NCI-H1092 (cell line): ENCODE measurements at places on chromosomes 6 and 20.

DNA sequence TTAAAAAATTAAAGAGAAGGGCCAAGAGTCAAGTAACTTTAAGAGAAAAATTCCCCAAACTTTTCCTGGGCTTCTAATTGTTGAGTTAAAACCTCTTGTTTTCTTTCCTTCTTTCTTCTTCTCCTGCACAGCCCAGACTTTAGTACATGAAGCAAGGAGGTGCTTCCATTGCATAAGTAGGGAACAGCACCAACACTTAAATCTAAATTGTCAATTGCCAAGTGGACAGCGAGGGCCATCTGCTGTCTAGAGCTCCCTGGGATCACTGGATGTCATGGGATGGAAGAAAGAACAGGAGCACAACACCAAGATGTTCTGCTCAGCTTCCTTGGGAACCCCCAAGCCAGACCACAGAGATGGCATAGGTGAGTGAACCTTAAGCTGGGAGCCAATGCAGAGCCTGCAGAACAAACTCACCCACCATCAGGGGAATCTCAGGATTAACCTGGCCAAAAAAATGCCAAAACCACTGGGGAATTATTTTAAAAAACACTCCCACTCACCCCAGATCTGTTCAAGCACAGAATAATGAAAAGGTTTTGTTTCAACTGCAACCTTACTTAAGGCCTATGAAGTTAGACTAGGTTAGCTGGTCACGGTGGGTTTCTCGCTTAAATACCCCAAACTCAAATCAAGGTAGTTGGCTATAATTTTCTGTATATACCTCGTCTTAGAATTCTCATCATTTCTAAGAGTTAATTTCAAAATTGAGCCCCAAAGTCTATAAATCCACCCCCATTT is 67.8 kb downstream of the TNFRSF21 start:
- no peak for DNase-seq

DNA sequence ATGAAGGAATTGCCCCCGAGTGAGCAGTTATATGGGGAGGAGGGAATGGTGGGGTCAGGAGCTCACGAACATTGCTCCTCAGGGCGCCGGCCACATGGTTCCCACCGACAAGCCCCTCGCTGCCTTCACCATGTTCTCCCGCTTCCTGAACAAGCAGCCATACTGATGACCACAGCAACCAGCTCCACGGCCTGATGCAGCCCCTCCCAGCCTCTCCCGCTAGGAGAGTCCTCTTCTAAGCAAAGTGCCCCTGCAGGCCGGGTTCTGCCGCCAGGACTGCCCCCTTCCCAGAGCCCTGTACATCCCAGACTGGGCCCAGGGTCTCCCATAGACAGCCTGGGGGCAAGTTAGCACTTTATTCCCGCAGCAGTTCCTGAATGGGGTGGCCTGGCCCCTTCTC is 7.2 kb downstream of the CTSA start:
- no peak for DNase-seq

DNA sequence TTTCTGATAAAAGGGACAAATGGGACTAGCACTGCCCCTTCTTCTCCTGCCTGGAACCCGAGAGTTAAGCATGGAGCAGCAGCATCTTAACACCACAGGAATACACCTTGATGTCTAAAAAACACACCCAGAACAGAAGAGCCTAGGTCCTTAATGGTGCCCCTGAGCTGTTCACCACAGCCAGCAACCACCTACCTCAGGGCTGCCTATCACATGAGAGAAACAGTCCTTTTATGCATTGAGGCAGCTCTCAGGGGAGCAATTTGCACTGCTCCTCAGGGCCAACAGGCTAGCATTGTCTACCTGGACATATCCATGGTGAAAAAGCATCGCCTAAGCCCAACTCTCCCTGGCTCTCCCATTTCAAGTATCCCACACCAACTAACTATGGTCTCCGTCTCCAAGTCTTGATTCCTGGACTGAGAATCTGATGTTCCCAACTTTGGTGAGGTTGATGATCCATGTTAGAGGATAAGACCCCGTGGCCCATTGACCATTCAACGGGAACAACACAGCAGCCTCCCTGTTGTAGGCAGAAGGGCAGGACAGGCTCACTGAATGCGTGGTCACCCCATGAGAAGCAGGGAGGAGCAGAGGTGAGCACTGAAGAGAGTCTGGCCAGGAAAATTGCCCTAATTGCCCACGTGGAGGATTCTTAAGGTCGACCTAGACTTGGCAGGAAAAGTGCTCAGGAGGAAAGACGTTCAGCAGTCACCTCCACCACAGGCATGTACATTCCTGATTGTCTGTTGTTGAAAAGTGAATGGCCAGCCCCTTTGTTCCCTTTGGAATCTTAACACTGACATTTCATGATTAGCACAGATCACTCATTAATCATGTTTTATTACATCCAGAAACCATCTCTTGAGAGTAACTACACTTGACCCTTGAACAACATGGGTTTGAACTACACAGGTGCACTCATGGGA is 4.2 kb upstream of the APMAP start:
- DNase-seq = no peak

DNA sequence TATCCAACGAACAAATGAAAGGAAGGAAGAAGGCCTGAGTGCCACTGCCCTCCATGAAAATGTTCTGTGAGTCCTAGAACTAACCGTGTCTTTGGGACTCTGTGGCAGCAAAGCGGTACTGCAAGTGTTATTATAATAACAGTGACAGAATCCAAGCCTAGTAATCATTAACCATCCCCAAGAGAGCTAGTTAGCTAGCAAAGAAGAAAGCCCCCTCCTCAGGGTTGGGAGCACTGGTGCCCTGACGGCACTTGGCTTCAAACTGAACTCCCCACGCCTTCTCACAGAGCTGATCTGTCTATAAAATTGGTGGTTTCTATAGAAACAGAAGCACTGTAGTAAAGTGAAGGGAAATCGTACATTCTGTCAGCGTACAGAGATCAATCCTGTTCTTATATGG is 239.8 kb downstream of the PTPRT start:
- DNase-seq = no peak

DNA sequence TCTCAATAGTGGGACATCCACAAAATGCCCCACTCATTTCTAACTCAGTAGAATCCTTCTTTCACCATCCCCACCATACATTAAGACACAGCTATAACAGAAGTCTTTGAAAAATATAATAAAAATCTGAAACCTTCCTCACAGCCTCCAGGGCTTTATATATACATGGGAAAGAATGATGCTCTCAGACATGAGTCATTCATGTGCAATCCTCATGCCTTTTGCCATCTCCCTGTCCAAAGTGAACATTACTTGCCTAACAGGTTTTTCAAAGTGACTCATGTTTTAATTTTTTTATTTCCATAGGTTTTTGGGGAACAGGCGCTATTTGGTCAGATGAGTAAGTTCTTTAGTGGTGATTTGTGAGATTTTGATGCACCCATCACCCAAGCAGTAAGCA is 162.7 kb downstream of the RALGAPA2 start:
- no peak for DNase-seq

- no peak for DNase-seq
Measured at GRCh38 chr20:56715309-56715708, 86.2 kb downstream of the TFAP2C start.

DNA sequence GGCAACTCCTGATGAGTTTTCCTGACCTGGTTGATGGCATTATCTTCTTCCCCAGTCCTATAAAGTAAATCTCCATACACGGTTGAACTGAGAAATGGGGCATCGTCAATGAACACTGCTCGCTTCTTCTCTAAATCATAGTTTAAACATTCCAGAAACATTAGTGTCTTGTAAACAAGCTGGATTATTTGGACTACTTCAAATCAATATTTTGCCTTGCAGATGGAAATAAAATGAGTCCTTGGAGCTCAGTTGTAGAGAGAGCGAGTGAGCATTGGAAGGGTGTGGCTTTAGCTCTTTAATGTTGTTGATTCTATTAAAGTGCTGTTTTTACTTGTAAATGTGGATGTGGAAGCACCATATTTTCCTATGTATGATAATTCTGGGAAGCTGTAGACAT is 18.4 kb downstream of the C6orf89 start:
- DNase-seq = no peak

DNA sequence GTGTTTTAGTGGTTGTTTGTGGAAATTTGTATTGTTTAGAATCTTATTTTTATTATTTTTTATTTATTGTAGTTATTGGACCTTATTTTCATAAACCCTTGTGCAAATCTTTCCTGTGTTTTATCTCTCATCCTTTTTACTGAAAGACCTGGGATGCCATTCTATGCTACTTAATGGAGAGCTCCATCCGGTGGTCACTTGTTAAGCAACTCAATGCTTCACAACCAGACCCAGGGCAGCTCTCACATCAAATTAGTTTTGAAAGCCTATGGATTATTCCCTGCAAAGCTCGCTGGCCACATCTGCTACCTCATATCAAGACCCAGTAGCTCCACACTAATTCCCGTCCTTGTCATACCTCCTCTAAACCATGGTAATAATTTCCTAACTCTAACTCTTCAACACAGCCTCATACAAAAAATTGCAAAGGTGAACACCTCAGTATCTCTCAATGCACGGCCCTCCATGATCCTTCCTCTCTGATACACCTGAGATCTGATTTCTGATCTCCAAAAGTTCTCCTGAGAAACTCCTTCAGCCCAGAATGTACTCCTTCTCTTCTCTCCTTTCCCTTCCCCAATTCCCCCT is 296.6 kb upstream of the MANEA start:
- DNase-seq = no peak

DNA sequence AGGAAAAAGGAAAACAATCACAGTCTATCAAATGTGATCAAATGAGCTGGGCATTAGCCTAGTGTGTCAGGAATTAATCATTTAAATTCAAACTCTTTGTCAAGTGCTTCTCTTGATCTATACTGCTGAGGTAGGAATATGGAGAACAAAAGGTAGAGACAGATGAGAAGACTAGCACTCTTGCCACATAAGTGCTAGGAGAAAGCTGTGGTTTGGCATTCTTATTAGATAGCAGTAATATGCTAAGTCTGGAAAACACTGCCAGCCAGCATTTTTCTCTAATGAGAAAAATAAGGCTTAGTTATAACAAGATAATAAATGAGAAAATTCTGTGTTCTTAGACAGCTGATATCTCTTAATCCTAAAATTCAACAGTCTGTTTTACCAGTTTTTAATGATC is 38.9 kb downstream of the ORC3 start:
- no peak for DNase-seq

GRCh38 chr6:149127212-149127611 is 190.3 kb upstream of the TAB2 start:
- no peak for DNase-seq

DNA sequence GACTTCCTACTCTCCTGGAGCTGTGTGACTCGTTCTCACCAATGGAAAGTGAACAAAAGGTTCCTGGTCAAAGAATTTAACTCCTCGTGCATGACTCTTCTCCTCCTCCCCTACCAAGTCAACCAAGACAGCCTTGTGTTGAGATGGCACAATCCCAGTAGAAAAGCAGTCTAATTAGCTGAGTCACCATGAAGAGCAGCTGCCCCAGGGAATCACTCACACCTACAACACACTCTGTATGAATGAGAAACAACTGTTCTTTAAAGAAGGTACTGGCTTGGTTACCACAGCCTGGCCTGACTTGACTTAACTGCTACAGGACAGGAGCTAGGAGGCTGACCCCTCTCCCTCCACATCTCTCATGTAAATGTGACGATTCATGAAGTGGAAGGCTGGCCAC is 2.9 kb upstream of the HLA-DOB start:
- no peak for DNase-seq

DNA sequence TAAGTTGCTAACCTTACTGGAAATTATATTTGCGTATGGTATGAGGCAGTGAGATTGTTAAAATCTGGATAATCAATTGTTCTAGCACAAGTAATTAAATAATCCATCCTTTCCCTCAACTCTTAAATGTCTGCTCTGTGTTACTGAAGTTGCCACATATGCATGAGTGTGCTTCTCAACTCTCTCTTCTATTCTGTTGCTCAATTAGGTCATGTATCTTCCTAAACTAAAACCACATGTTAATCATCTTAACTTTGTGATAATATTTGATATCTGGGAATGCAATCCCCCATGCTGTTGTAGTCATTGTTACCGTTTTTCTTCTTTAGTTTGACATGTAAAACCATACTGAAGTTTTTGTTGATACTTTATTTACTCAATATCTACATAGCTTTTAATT is 63.5 kb upstream of the STMND1 start:
- no peak for DNase-seq

- no peak for DNase-seq
Measured at GRCh38 chr20:51034476-51034875, 11.6 kb upstream of the KCNG1 start.

GRCh38 chr20:401682-402495 is 6.2 kb upstream of the RBCK1 start:
- DNase-seq = no peak

DNA sequence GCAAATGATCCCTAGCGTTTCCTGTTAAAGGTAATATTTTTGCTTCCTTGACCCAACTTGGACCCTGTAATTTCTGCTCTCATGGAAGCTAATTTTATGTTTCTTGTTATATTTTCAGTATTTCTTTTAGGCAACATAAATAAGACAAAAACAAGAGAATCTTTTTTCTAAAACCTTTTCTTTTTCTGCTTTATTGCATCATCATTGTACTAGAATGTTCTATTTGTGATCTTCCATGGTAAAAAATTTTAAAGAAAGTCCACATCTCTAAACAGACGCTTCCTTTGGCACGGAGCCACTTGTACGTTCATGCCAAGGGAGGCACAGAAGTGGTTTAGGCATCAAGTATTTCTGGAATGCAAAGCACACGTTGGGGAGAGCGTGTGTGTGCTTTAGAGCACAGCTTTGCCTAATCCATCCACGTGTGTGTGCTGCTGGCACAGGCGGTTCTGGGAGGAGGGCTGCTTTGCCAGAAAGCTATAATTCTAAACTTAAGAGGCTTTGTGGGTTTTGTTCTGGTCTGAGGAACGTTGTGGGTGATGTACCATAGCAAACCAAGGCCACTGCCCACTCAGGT is 98.3 kb downstream of the SASH1 start:
- DNase-seq = no peak

DNA sequence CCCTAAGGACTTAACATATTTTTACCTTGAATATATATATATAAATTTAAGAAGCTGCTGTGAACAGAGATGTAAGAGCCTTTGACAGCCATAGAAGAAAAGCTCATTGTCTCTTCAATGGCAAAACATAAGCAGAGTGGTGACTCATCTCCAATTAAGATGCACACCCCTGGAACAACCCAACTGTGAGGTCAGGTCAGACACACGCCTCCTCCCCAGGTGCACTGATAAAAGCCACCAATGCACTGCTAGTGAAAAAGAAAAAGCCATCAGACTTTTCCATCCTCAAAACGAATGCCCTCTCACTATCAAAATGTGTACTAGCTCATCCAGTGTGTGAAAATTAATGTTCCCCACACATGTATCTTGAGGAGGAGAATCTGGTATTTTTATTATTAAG is 100.1 kb downstream of the SMLR1 start:
- DNase-seq = no peak

GRCh38 chr20:4887586-4887985 is 113.7 kb downstream of the SLC23A2 start:
- DNase-seq = no peak

GRCh38 chr6:395432-396125 is 4.0 kb downstream of the IRF4 start:
- DNase-seq = no peak

GRCh38 chr6:168834801-168835200 is 393.8 kb downstream of the SMOC2 start:
- DNase-seq = no peak
